ENCODE measurements at places on chromosomes 1 and 21.
A peak's percentile ranks its signal among the peaks of the same experiment; 100 is the strongest.

- no peak overlapping the region for H3K27ac ChIP-seq
- no peaks in the 10 kb centered on the region for H3K27me3 ChIP-seq
- no peaks in the 10 kb centered on the region for H3K4me1 ChIP-seq
- no peak overlapping the region for H3K4me3 ChIP-seq
Observed at GRCh38 chr1:191851799-191852595, 306.3 kb upstream of the RGS18 start.

DNA sequence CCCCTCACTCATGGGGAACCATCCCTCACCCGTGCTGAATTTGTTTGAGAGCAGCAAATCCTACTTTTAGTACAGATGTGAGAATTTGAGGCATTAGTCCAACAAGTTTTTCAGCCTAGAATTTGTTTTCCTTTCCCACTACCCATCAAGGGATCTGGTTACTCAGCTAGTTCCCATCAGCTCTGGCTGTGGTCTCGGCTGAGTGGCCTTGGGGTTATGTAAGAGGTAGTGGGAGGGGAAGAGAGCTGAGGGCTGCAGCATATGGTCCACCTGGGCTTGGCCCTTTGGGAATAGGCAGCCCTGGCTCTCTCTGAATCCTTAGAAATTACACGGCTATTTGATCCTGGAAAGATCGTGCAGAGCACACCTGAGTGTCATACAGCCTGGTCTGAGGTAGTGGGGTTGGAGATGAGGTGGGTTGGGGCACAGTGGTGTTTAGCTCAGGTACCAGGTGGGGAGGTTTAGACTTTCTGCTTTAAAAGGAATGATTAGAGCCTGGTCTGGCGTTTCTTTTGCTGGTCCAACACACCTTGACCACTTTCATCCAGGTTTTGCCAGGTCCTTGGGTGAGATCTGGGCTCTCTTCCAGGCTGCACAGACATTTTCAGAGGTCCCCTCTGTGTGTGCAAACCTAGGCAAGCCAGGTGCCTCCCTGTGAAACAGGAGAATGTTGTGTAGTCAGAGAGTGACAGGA lies 4.2 kb downstream of the GSTM4 start:
- no peaks in the 10 kb centered on the region for H3K27me3 ChIP-seq
- H3K4me1 ChIP-seq, result peaks cover 2% of the 10 kb centered on the region
- DNase-seq, result peak; percentile 1
- H3K36me3 ChIP-seq, result peaks cover 40% of the 10 kb centered on the region

DNA sequence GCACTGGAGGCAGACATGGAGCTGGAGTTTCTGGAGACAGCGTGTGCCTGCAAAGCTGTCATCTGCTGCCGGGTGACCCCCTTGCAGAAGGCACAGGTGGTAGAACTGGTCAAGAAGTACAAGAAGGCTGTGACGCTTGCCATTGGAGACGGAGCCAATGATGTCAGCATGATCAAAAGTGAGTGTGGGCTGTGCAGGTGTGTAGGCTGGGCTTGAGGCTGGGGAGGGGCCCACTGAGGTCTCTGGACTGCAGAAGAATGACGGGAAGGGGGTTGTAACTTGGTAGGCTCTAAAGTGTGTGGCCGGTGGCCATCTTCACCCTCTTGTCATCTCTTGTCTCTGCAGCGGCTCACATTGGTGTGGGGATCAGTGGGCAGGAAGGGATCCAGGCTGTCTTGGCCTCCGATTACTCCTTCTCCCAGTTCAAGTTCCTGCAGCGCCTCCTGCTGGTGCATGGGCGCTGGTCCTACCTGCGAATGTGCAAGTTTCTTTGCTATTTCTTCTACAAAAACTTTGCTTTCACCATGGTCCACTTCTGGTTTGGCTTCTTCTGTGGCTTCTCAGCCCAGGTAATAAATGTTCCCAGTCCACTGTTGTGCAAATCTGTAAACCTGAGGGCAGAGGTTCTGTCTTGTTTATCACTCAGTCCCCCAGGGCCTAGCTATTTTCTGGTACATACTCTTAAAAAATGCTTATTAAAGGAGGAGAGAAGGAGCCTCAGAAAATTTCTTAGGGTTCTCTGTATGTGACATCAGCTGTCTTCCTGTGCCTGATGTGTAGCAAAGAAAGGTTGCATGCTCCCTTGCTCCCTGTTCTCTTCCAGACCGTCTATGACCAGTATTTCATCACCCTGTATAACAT lies 19.9 kb downstream of the ATP8B2 start:
- H3K4me1 ChIP-seq, result no peaks in the 10 kb centered on the region
- H3K36me3 ChIP-seq, result peaks cover 63% of the 10 kb centered on the region
- no peak overlapping the region for H3K27ac ChIP-seq
- no peaks in the 10 kb centered on the region for H3K27me3 ChIP-seq
- H3K4me3 ChIP-seq, result no peak overlapping the region

DNA sequence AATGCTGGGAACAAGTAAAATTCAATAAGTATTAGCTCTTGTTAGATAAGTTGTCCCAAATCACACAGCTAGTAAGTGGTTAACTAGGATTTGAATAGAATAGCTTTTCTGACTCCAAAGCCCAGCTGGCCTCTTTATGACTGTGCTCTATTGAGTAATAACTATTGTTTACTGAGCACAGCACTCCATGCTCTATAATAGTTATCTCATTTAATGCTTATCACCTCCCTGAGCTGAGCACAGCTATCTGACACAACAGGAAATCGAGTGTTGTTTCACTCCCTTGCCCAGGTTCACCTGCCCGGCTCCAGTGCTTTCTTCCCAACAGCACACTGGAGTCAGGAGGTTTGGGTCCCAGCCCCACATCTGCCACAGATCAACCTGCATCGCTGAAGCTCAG lies 38.8 kb upstream of the STMN1 start:
- DNase-seq, result peak; percentile 33
- H3K4me3 ChIP-seq, result no peak overlapping the region
- H3K36me3 ChIP-seq, result no peaks in the 10 kb centered on the region
- no peak overlapping the region for H3K27ac ChIP-seq

DNA sequence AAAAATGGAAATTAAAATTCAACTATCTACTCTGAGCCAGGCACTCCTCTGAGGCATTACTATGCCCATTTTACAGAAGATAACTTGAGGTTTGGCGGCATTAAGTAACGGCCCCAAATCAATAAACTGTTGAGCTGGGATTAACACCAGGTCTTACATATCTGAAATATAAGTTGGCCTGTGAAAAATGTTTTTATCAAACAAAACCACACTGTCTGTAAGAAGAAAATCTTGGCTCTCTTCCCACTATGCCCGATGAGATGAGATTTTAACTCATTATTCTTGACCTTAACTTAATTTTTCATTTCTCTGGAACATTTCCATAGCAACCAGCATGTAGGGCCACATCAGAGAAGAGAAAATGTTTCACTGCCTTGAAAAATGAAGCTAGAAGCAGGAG lies 21.8 kb downstream of the RC3H1 start:
- no peak for DNase-seq
- no peak overlapping the region for H3K4me3 ChIP-seq
- no peak overlapping the region for H3K27ac ChIP-seq
- peaks cover 17% of the 10 kb centered on the region for H3K4me1 ChIP-seq
- no peaks in the 10 kb centered on the region for H3K36me3 ChIP-seq

All from A673 (cell line).